Fibroblast of upper back skin (primary cell): ENCODE measurements at places on chromosomes 4 and X.

GRCh38 chr4:127604949-127605709, 27.6 kb upstream of the INTU start:
- peak; percentile 49 for DNase-seq

DNA sequence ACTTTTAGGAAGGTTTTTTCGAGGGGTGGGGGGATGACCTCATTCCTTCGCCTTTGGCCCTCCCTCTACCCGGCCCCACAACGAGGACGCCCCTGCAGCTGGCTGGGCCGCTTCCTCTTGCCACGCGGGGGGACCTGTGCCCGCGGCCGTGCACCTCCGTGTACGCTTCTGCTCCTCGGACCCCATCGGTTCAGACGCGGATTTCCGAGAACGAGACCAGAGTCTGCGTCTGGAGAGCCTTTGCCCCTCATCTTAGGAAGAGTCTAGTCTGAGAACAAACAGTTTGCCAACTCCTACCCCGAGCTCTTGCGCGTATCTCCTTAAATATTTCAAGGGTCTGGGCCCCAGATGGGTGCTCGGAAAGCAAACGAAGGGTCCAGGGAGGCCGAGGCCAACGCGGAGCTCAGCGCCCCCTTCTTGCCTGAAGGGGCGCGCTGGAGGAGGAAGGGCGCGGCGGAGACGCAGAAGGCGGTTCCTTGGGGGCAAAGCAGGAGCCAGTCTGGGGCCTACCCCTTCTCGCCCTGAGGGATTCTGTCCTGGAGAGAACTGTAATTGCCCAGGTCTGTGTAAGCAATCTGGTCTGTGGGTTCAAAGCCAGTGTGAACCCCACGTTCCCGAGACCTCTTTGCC, 3.9 kb upstream of the SFRP2 start:
- no peak for DNase-seq

DNA sequence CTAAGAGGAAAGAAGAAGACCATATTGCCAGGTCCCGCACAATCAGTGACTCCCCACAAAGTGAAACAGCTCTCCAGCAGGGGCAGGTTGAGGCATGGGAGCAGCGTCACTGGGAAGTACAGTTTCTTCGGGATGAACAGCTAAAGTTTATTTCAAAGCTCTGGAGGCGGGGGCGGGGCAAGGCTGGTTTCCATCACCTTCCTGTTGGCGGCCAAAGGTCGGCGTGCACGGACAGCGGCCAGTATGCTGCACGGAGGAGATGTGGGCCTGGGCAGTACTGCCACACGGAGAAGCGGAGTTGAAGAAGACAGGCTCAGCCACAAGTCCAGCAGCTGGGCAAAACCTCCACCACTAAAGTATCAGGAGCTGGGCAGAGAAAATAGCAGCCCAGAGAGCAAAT, 951 bp upstream of the ZNF518B start:
- DNase-seq: no peak

DNA sequence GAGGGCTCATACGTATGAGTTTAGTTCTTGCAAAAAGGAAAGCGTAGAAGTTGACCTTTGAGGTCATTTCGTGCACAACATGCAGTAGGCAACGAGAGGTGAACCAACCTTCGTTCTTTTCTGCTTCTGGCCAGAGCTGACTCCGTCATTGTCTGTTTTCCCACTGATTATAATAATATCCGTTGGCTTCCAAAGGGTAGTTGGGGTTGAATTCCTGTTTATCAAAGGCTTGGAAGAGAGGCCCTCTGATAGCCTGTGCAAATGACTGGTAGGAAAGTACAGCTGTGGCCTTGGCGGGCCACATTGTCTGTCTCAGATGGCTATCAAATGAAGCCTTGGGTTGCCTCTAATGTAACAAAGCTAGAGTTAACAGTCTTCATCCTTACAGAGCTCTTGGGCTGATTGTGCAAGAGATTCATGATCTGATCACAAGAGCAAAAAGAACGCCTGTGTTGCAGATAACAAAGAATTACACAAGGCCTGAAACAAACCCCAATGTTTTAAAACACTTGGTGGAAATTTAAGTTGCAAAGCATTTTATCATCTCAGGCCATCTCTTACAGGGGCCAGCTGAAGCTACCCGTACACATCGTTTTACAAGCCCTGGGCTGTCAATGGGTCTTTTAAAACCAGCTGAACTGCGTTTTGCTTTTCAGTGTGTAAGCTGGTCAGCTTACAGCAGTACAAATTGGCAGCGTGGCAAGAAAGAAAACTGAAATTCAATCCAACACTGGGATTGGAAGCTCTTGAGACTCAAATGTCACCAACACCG, 46.1 kb upstream of the FAM9C start:
- no peak for DNase-seq

GRCh38 chrX:40247848-40248622, 150.3 kb upstream of the BCOR start:
- DNase-seq: no peak

DNA sequence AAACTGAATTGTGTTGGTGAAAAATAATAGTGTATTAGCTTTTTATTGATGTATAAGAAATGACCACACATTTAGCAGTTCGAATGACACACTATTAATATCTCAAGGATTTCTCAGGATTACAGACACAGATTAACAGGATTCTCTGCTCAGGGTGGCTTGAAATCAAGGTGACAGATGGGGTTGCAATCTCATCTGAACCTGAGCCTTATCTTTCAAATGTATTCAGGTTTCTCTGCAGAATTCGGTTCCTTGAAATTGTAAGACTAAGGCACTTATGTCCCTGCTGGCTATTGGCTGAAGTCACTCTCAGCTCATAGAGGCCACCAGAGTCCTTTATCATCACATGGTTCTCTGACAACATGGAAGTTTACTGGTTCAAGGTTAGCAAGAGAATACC, 1780.1 kb downstream of the ARAP2 start:
- no peak for DNase-seq

DNA sequence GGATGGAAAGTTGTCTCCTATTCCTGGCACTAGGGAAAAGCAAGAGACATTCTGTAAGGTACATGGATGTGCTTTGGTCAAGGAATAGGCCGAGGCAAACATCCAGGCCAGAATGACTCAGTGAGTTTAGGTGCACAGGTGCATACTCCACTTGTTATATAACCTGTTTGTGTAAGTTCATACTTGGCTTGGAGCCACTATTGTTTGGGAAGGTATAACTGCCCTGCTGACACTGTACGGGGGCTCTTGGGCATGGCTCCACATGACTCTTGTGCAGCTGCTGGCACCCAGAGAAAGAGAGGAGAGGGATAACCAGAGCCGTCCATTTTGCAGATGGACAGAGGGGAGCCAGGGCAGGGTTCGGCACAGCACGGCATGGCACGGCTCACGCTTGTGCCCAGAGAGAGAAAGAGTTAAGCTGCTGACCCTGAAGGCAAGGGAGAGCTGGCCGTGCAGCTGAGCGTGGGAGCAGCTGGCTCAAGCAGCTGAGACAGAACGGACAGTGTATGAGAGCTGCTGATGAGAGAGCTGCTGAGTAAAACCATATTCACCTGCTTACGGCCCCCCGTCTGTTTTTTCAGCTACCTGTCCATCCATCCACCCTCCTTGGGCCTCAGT, 98.0 kb downstream of the SLC2A9 start:
- no peak for DNase-seq

GRCh38 chr4:18050448-18050847, 28.9 kb upstream of the LCORL start:
- no peak for DNase-seq

- DNase-seq: no peak
Observed at GRCh38 chrX:111646515-111646914, 34.5 kb upstream of the ALG13 start.

GRCh38 chr4:85967872-85968271, 392.0 kb downstream of the MAPK10 start:
- DNase-seq: peak; percentile 76

DNA sequence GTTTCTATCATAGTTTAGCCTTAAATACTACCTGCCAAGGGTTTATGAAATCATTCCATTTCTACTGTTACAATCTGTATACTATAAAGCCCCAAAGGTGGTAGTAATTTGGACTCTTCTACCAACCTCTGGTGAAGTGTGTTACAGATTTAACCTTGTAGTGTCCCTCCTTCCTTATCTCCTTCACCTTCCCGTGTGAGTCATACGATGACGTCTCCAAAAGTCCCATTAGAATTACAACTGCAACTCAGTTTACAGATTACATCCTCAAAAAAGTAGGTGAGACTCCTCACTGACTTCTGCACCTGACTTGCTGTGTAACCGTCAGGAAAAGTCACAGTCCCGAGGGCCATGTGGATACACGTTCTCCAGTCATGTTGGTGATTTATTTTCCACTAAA, 219.0 kb downstream of the DCTD start:
- no peak for DNase-seq

DNA sequence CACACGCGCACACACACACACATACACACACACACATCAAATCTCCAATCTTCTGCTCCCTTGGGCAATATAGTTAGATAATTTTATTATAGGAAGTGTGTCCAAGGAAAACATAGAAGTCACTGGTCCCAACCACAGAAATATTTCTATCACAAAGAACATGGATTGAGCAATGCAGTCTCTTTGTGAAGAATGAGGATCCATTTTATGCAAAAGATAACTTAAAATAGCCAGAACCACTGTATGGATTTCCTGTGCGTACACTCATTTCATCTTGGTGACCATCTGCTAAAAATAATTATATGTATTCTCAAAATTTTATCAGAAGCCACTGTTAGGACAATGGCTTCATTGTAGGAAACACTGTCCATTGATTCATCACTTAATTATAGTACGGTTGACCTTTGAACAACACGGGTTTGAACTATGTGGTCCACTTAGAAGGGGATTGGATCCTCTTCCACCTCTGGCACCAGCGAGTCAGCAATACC, 169.6 kb upstream of the MXRA5 start:
- peak; percentile 87 for DNase-seq

DNA sequence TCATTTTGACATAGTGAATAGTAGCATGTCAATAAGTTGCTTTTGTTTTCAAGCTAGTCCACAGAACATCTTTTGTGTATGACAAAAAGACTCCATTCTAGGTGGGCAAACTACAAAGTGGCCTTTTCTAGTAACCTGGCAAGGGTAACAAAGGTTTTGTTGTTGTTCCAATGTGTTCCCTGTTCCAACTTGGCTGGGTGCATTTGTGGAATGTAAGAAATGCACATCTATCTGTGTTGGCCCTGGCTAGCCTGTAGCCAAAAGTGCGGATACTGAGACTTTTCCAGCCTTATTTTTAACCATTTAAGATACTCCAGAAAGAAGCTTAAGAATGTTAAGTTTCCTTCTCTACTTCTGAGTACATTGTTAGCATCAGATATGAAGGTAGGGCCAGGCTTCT, 118.7 kb upstream of the CHRDL1 start:
- no peak for DNase-seq

- DNase-seq: no peak
Observed at GRCh38 chrX:140346729-140347128, 158.1 kb downstream of the SOX3 start.

GRCh38 chrX:41257801-41258200, 76.2 kb upstream of the DDX3X start:
- DNase-seq: no peak

GRCh38 chr4:155512817-155513216, 136.1 kb upstream of the MAP9 start:
- peak; percentile 5 for DNase-seq

- no peak for DNase-seq
Observed at GRCh38 chr4:3766785-3767569, 792 bp downstream of the ADRA2C start.

- DNase-seq: no peak
Observed at GRCh38 chr4:2138846-2139500, 79.8 kb downstream of the NAT8L start.

DNA sequence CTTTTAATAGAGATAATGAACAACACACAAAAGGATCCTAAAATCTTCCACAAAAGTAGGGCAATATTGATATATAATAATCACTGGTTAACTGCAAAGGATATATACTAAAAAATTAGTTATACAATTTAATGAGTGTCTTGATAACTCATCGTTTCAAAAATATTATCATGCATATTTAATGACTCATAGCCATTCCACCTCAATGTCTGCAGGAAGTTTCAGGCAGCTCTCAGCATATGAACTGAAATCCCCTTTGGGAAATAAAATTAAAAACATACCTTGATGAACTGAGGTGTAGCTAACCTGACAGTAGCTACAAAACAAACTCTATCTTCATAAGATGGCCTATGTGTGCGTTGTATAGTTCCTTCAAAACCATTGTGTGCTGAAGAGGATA, 62.9 kb downstream of the TMEM165 start:
- peak; percentile 16 for DNase-seq

- DNase-seq: no peak
Observed at GRCh38 chr4:82388405-82388804, 14.6 kb upstream of the HNRNPD start.

DNA sequence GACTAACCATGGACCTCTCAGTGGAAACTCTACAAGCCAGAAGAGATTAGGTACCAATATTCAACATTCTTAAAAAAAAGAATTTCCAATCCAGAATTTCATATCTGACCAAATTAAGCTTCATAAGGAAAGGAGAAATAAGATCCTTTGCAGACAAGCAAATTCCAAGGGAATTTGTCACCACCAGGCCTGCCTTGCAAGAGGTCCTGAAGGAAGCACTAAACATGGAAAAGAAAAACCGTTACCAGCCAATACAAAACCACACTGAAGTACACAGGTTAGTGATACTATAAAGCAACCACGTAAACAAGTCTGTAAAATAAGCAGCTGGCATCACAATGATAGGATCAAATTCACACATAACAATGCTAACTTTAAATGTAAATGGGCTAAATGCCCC, 156.6 kb downstream of the FAM13A start:
- DNase-seq: peak; percentile 62

- no peak for DNase-seq
Observed at GRCh38 chrX:99353412-99353811, 1056.7 kb downstream of the PCDH19 start.

DNA sequence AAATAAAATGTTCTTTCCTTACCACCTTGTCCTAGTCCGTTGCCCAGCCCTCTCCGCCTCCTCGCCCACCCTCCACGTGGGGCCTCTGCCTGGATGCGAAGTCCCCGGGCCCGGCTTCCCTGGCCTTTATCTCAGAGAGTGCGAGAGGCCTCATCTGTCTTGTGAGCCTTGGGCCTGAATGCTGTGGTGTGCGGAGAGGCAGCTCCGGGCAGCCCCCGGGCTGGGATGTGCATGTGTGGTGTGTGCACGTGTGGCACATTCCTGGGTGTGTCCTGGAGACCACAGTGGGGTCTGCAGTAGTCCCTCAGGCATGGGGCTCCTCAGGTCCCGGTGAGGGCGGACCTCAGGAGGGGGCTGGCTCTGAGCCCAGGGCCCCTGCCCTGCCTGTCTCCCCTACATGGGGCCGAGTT, 31.4 kb downstream of the DOK7 start:
- no peak for DNase-seq
